ENCODE measurements at places on chromosomes 5 and 9. TPM values are rescaled to one million over a fixed set of nuclear protein-coding genes. Genes with fewer than 3 reads are reported as not detected.

ACSL6 gene
- polyA plus RNA-seq = 0.46 TPM

ZCCHC10 gene
- 13.6 TPM for polyA plus RNA-seq

SEMA5A gene
- polyA plus RNA-seq = 0.24 TPM

LCN9 gene
- not detected for polyA plus RNA-seq

CAMLG gene
- polyA plus RNA-seq = 29.8 TPM

IFNB1 gene
- not detected for polyA plus RNA-seq

ABO gene
- 0.51 TPM for polyA plus RNA-seq

DAB2 gene
- polyA plus RNA-seq = 4.1 TPM

OTP gene
- 0.01 TPM for polyA plus RNA-seq

ZDHHC12 gene
- polyA plus RNA-seq = 18.5 TPM

PCDHB14 gene
- 0.51 TPM for polyA plus RNA-seq

Measured in psoas muscle (tissue), 8 donors.